CD4-positive, alpha-beta T cell (primary cell): ENCODE measurements at places on chromosomes 12 and 14.

GRCh38 chr12:49863946-49864797, 21.3 kb upstream of the BCDIN3D start:
- DNase-seq: no peak

DNA sequence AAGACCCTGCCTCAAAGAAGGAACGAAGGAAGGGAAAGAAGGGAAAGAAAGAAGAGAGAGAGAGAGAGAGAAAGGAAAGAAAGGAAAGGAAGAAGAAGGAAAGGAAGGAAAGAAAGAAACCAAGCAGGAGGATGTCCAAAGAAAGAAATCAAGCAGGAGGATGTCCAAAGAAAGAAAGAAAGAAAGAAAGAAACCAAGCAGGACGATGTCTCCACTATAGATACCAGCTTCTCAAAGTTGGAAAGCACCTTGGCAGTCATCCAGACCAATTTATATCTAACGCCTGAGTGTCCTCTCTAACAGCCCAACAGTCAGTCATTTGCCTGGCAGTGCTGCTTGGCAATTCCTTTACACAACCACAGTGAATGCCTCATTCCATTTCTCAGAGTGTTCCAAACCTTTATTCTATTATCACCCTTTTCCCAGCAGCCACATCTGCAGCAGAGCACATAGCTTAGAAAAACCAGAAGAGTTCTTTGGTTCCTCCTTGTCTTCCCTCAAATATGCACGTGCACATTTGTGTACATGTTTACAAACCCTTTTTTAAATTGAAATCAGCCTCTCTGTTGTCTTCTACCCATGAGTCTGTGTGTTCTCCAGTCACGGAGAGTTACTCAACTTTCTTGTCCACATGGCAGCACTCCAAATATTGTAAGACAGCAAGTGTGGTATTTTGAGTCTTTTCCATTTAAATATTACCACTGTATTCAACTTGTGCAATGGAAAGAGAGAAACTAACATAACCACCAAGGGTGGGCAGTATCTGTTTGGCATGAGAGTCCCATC, 138.4 kb downstream of the STXBP6 start:
- DNase-seq: no peak

- no peak for DNase-seq
Observed at GRCh38 chr14:75540479-75540851, 18.2 kb downstream of the BATF start.

DNA sequence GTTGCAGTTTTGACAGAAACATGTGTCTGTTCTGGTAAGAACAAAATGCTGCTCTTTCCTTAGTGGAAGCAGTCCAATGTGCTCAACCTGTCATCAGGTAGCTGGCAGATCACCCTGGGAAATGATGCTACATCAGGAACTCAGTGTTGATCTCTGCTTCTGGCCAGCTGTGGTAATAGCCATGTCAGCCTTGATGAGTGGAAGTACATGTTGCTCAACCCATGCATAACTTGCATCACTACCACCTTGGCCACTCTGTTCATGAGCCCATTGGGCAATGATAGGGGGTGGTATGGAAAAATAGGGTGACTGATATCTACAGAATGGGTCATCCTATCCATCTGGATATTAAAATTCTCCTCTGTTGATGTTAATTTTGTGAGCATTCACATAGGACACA, 411.0 kb downstream of the C12orf50 start:
- DNase-seq: no peak

- no peak for DNase-seq
Observed at GRCh38 chr12:32423559-32423958, 24.2 kb downstream of the FGD4 start.

DNA sequence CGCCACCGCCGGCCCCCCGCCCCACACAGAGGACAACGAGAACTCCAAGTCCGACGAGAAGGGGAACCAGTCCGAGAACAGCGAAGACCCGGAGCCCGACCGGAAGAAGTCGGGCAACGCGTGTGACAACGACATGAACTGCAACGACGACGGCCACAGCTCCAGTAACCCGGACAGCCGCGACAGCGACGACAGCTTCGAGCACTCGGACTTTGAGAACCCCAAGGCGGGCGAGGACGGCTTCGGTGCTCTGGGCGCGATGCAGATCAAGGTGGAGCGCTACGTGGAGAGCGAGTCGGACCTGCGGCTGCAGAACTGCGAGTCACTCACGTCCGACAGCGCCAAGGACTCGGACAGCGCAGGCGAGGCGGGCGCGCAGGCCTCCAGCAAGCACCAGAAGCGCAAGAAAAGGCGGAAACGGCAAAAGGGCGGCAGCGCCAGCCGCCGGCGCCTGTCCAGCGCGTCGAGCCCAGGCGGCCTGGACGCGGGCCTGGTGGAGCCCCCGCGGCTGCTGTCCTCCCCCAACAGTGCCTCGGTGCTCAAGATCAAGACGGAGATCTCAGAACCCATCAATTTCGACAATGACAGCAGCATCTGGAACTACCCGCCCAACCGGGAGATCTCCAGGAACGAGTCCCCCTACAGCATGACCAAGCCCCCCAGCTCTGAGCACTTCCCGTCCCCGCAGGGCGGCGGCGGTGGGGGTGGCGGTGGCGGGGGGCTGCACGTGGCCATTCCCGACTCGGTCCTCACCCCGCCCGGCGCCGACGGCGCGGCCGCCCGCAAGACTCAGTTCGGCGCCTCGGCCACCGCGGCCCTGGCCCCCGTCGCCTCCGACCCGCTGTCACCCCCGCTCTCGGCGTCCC, 150.9 kb downstream of the EGLN3 start:
- no peak for DNase-seq

DNA sequence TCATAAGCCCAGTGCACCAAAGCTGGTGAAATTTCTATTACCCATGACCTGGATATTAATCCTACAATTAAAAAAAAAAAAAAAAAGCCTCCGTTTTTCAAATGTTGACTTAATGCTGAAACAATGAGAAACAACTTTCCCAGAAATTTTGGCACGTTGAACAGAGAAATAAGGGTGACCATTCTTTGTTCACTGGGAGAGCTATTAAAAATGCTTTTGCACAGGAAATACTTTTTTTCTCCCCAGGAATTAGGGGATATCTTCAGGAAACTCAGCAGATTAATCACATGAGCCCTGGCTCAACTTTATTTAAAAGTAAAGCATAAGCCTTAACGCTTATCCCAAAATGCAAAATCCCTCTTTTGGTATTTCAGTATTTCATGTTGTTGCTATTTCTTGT, 54.8 kb upstream of the FLRT2 start:
- DNase-seq: no peak

- DNase-seq: no peak
Observed at GRCh38 chr12:32586390-32586789, 92.7 kb upstream of the DNM1L start.

GRCh38 chr14:33986804-33987203, 35.9 kb upstream of the EGLN3 start:
- DNase-seq: no peak

- DNase-seq: peak; percentile 63
Observed at GRCh38 chr12:121801595-121802484, 2.0 kb upstream of the SETD1B start.

DNA sequence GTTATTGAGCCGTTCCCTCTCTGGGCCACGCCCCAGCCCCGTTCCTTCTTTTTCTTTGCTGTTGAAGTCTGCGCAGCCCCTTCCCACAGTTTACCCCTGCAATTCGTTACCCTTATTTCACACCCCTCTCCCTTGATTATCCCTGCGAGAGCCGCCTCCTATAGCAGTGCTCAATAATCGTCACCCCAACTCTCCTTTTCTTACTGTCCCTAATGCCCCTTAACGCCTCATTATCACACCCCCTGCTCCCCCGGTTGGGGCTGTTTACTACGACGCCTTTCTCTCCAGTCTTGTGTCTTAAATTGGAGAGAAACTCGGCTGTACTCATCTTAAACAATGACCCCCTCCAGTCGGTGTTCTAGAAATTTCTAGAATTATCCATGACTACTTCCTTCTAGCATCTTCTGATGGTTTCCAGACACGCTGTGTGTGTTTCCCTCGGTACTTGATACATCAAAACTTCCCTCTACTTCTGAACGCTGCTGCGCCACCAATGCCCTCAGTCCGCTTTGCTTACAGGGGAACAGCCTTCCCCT, 713 bp upstream of the FBXL14 start:
- no peak for DNase-seq

DNA sequence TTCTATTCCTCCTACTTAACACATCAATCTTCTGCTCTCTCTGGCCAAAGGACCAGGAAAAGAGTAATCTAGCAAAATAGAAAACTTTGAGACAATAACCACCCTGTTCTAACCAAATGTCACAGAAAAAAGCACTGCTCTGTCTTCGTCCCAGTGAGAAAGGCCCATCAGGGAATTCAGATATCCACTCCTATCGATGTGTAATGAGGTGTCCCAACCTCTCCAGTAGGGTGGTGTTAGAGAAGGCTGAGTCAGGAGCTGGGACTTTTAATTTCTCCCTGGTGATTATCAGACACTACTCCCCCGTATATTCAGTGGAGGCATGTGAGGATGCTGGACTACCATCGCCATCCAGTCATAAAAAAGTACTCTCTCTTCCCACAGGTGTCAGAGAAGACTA, 130.3 kb downstream of the TMTC3 start:
- DNase-seq: no peak

DNA sequence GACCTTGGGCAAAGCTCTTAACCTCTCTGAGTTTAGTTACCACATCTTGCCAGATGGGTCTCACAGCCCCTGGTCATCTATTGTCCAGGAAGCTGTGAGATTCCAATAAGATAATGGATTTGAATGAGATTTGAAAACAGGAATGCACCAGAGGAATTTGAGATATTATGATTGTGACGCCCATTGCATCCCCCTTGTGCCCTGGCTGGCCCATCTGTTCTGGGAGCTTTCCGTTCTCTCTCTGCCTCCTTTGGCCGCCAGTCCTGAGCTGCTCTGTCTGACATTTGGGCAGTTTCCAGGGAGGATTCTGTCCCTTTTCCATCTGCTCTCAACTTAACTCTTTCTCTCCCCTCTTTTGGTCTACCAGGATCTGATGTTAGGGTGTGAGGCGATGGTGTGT, 24.6 kb downstream of the SRRM4 start:
- DNase-seq: no peak

DNA sequence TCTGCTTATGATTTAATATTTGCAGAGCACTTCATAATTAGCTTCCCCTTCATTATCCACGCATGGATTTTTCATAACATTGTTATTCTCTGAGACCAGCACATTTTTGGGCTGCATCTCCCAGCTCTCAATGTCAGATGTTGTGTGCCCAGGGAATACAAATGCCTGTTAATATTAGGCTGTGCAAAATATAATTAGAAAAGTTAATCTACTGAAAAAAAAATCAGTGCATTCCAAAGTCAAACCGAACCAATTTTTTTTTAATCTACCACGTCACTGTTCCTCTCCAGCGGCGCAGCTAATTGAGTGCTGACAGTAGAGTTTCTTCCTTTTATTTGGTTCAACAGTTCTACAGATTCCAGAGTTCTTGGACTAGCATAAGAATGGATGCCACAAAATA, 191.0 kb upstream of the RGS6 start:
- no peak for DNase-seq

DNA sequence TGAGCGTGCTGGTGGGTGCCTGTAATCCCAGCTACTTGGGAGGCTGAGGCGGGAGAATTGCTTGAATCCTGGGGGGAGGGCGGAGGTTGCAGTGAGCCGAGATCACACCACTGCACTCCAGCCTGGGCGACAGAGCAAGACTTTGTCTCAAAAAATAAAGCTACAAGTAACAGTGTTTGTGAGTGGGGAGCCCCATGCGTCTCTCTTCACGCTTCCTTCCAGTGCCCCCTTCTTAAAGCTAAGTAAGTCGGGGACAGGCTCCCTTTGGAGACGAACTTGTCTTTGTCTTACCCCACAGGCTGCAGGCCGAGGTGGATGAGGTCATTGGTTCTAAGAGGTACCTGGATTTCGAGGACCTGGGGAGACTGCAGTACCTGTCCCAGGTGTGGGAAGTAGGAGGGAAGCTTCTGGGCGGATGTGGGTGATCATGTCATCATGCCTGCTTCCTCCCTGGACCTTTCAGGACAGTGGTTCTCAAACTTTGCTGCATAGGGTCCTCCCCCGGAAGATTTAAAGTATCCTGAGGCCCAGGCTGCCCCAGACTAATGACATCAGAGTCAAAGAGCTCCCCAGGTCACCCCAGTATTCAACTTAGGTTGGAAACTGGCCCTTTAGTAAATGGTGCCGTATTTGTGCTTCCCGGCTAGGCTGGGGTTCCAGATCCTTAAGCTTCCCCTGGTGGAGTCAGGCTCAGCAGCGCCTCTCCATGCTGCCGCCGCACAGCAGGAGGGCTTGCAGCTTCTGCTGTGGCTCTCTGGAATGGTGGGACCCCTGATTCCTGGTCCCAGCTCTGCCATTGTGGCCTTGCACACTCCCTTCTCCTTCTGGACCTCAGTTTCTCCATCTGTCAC, 37.1 kb downstream of the CYP46A1 start:
- peak; percentile 16 for DNase-seq

- no peak for DNase-seq
Observed at GRCh38 chr12:112792301-112792700, 753 bp downstream of the RPH3A start.

GRCh38 chr14:69684461-69685217, 73.2 kb downstream of the SUSD6 start:
- no peak for DNase-seq

- DNase-seq: no peak
Observed at GRCh38 chr12:54622463-54623183, 12.1 kb downstream of the LACRT start.

- DNase-seq: no peak
Observed at GRCh38 chr14:96965885-96966595, 168.9 kb downstream of the VRK1 start.

DNA sequence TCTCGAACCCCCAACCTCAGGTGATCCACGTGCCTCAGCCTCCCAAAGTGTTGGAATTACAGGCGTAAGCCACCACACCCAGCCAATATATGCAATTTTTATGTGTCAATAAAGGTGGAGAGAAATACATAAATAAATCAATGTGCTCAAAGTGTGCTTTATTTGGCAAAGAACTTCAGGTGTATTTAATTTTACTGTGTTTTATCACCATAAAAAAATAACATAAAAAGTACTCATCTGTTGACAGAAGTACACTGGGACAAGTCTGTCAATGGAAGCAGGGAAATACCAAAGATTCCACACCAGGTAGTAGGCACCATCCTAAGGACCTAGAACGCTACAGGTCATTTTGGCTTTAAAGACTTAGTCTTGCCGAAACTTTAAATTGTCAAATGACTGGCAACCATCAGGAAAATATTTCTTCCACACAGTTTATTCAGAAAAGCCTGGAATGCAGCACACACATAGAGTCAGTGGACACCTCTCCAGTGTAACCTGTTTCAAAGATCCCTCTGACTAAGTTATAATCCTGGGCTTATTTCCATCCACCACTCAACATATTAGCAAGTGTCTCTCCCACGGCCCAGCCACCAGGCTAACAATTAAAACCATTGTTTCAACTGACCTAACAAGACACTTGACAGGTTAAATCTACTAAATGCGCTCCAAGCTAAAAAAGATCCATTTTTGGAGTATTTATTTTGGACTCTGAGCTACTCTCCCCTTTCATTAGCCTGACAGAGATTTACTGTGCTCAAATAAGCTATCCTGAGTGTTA, 4.2 kb downstream of the ERO1A start:
- no peak for DNase-seq

GRCh38 chr14:83912032-83912642, 1617.8 kb upstream of the FLRT2 start:
- no peak for DNase-seq

- DNase-seq: no peak
Observed at GRCh38 chr12:110304061-110304551, 23.1 kb downstream of the ATP2A2 start.
